Activated CD4-positive, alpha-beta T cell treated with anti-CD3 and anti-CD28 coated beads for 4 hours (primary cell): ENCODE measurements at places on chromosomes 12 and 14.

GRCh38 chr12:131369094-131369845, 341.6 kb upstream of the SFSWAP start:
- no peak for DNase-seq

DNA sequence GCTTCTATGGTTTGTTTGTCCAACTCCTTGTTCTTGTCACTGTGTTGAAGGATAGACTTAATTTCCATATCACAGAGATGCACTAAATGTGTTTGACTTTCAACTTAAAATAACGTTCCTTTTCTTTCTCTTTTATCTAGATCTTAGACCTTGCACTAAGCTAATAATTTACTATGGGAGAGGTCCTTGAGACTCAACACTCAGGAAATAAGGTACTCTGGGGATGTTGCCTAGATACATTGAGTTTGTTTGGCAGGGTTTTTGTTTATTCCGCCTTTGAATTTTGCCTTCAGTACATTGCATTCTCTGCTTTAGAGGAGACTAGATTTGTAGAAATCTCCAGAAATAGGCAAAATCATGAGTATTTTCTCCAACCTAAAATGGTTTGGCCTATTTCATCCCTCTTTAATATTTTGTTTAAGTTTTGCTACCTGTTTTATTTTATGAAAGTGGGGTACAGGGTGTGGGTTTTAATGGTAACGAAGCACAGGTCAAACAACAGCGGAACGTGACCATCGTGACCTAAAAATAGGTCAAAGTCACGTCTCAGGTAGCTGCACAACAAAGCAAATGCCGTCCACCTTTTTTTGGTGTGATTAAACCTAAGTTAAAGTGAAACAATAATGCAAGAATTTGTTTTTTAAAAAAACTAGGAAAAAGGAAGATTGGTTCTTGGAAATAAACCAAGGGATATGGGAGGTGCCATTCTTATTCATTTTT, 115.3 kb upstream of the CPSF6 start:
- no peak for DNase-seq

- no peak for DNase-seq
Observed at GRCh38 chr12:60724984-60725383, 1129.2 kb downstream of the SLC16A7 start.

DNA sequence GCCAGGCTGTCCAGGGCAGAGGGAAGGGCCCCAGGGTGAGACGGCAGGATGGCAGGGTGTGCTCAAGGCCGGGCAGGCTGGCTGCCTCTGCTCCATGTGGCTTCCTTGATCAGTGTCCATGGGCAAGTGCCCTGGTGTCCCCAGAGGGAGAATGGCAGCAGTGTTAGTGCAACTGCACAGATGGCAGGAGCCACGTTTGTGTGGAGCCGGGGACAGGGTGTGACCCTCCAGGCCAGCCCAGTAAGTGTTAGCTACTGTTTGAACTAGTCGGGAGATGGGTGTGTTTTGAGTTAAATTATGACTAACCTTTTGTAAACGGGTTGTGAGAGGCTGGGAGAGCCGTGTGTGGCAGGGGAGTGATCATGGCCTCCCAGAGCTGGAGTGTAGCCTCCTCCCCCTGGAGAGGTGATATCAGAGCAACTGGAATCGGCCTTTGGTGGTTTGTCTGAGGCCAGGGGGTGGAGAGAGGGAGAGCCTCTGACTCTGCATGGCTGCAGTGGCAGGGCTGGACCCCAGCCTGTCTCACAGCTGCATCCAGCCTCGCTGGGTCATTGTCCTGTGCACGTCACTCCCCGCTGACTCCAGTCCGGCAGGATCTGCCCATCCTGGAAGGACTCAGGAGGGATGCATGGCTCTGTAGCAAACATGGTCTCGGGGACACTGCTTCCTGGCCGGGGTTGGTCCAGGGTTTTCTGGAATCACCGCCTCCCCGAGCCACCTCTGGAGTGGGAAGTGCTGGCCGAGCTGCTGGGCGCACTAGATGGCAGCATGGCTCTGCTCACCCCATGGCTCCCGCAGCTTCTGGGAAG, 27.8 kb downstream of the AACS start:
- DNase-seq: no peak

DNA sequence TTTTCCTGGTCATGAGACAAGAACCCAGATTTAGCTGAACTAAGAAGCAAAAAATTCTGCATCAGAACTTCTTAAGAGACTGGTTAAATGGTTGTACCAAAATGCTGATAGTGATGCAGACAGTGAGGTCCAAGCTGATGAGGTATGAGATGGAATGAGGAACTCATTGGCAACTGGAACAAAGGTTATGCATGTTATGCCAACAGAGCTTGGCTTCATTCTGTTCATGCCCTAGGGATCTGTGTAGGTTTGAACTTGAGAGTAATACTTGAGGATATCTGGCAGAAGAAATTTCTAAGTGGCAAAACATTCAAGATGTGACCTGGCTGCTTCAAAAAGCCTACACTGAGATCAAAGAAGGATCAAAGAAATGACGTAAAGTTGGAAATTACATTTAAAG, 398.0 kb downstream of the FSCB start:
- no peak for DNase-seq
